ENCODE measurements at places on chromosomes 4 and X.

- no peak for DNase-seq
These were observed 50.4 kb downstream of the SPARCL1 start for GRCh38 chr4:87478732-87479250.

- no peak for DNase-seq
These were observed 184.6 kb downstream of the OR13H1 start for GRCh38 chrX:131728295-131729145.

DNA sequence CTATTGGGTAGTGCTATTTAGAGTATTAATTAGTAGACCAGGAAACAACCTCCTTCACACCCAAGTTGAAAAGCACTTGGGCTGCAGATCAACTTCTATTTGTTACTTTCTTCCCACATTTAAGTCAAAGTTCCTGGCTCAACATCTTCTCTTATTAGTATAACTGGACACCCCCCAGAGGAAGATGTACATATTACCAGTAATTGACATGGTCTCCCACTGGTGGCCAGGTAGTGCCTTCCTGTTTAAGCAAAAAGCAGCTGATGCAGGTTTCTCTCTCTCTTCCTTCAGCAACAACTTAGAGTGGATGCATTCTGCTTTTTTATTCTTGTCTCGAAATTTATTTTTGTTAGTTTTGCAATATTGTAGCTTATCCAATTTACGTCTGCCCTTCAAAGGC is 438.1 kb downstream of the GBA3 start:
- DNase-seq = no peak

DNA sequence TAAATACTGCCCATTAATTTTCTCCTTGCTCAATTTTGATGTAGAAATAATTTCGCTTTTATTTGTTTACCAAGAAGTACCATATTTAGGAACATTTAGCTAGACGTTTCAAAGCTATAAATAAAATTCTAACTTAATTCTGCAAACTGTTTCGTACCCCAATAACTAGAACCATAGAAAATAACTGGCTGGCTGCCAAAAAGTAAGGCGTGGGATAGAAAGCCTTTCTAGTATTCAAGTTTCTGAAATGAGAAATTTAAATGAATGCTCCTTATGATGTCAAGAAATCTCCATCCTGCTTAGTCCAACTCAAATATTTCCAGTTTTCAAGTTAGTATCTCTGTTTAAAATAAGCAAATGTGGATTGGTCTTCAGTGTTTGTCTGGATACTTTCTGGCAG is 167.4 kb downstream of the FBXO8 start:
- DNase-seq = no peak

DNA sequence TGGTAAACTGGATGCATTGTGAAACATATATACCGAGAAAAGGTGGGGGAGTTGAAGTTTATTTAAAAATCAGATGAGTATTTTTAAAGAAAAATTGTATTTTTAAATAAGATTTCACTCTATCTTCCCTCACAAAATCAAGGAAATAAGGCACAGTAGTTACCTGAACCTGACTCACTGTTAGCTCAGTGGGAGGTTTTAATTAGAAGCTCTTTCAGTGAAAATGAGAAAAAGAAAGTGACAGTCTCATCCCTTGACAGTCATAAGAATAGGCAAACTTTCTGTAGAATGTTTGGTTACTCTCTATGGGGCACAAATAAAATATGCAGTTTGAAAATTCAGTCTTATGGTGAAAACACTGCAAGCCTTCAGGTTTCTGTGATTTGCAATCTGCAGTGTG is 49.7 kb downstream of the GRXCR1 start:
- DNase-seq = no peak

DNA sequence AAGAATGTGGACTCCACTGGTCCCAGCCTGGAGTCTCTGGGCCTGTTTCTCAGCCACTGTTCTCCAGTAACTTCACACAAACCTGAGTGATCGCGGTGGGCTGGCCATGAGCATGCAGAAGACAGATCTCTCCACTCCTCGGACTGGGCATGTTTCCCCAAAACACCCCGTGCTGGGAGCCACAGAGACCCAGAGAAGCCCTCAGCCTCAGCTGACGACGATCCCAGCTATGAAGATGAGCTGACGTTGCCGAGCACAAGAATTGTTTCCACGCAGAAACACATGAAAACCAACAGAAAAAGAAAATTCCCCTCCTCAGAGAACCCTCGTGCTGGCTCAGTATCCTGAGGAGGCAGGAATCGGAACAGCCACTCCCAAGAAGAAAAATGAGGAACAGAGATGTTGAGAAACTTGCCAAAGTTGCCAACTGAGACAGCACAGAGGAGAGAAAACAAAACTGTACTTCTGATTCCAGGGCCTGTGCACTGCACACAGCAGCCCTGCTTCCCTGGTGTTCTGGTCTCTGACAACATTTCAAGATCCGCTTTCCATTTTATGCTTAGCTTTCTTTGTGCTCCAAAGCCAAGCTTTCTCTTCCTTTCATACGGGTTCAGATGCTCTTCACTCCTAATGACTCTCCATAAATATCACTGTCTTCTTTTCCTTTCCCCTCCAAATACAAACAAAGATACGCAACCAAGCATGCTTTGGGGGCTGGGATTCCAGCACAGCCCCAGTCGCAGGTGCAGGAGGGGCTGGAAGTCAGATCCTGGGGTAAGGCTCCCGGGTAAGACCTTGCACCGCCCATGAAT is 81.4 kb downstream of the IRF2 start:
- DNase-seq = no peak

GRCh38 chr4:145694929-145695328 is 15.0 kb downstream of the C4orf51 start:
- no peak for DNase-seq

- DNase-seq = no peak
These were observed 84.7 kb downstream of the SH3BGRL start for GRCh38 chrX:81286608-81287007.

DNA sequence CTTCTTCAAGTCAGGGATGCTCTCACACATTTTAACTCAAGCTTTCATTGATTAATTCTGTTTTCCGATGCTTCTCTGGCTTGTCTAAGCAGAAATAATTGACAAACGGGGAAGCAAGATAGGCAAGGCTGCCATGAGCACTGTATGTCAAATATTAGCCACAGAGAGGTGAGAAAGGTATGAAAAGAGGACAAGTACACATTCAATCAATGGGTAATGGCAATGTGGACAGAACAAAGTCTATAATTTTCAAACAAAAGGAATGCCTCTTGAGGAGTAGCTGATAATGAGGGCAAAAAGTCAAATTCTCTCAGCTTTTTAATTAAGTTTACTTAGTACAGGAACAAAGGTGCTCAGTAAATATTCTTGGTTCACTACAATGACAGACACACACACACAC is 19.6 kb downstream of the COX7B2 start:
- no peak for DNase-seq

DNA sequence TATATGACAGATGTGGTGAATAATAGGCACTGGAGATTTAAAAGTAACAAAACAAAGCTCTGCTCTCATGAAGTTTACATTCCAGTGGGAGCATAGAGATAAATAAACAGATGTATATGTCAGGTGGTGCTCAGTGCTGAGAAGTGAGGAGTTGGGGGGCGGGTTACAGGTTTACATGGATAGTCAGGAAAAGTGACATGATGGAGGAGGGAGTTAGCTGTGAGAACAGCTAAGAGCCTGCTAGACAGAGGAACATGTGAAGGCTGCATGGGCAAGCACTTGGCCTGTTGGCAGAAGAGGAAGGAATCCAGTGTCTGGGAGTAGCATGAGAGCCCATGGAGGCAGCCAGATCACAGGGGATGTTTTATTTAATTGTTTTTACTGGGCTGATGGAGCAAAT is 10.2 kb upstream of the TMEM156 start:
- DNase-seq = no peak

DNA sequence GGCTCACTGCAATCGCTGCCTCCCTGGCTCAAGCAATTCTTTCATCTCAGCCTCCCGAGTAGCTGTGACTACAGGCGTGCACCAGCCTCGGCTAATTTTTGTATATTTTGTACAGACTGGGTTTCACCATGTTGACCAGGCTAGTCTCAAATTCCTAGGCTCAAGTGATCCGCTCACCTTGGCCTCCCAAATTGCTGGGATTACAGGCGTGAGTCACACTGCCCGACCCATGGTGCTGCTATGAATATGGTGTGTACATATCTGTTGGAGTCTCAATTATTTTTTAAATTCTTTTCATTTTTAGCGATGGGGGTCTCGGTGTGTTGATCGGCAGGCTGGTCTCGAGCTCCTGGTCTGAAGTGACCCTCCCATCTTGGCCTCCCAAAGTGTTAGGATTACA is 78.0 kb upstream of the PRKX start:
- no peak for DNase-seq

GRCh38 chr4:184763150-184763780 is 29.4 kb upstream of the CENPU start:
- no peak for DNase-seq

GRCh38 chr4:47696823-47697222 is 141.0 kb downstream of the CORIN start:
- DNase-seq = no peak

DNA sequence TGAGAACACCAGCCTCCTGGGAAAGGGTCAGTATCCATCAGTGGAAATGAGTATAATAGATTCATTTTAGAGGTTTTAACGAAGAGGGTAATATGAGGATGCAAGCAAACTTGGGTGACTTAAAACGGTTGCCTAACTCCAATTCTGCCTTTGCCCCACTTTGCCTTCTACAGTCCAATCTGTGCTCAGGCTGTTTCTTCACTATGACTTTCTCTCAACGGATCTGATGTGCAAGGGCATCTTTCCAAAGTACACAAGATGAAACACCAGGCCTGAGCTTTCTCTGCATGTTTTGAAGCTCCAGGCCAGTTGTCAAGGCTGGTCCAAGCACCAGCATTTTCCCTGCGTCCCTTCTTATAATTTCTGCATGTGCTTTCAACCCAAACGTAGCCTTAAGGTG is 68.0 kb upstream of the TMEM164 start:
- DNase-seq = no peak

DNA sequence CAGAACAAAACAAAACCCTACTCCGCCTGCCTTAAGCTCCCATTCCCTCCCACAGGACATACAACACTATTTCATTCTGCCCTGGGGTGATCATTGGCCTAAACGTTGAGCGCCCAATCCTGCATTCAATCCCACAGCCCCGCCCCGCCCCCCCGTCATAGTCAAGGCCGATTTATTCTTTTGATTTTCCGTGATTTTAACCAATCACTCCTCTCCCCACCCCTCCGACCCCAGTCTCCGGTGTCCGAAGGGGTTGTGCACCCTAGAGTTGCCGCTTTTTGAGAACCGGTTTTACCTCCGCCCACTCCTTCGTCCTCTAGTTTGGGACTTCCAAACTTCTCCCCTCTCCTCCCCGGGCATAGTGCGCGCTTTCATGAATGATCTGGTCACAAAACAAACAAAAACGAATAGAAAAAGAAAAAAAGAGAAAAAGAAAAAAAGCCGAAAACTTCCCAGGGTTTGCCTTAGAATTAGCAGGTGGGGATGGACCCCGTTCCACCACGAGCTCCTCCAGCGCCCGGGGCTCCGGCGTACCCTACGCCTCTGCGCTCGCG is 446 bp upstream of the UBE2A start:
- no peak for DNase-seq

DNA sequence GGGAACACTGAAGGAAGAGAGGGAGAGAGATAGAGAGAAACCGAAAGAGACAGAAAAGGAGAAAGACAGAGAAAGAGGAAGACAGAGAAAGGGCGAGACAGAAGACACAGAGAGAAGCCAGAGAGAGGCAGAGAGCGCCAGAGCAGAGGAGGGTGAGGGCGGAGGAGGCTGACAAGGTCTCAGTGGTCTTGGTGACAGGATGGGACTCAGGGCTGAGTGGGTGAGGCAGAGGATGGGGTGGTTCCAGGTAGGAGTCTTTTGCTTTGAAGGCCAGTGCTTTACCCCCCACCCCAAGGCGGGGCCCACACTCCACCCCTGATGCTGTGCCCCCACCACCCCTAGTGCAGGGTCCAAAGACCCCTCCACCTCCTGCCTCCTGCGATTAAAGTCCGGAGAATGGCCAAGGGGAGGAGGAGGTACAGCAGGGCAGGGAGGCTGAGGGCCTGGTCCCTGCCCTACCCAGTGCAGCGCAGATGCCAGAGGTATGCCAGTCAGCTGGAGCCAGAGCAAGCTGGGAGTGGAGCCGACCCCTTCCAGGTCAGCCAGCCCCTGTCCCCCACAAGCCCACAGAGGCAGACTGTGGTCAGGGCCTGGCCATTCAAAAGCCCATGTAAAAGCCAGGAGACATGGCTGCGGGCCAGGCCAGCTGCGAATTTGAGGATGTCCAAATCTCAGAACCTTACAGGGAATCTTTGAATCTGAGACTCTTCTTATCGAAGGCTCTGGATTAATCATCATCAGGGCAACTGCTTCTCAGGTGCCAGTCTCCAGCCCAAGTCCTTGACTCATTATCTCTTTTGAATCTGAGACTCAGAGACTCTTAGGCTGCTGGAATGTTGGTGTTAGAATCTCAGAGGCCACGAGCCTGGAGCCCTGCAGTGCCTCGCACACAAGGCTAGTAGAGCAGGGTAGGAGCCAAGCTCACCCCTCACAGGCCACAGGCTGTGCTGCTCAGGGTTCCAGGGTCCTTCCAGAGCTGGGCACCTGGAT is 758 bp downstream of the IQSEC2 start:
- DNase-seq = peak; percentile 3

GRCh38 chr4:131603705-131604104 is 1545.4 kb upstream of the PCDH10 start:
- no peak for DNase-seq

GRCh38 chrX:30364229-30364628 is 55.0 kb upstream of the NR0B1 start:
- no peak for DNase-seq

GRCh38 chr4:6901669-6902317 is 7.8 kb upstream of the TBC1D14 start:
- no peak for DNase-seq

DNA sequence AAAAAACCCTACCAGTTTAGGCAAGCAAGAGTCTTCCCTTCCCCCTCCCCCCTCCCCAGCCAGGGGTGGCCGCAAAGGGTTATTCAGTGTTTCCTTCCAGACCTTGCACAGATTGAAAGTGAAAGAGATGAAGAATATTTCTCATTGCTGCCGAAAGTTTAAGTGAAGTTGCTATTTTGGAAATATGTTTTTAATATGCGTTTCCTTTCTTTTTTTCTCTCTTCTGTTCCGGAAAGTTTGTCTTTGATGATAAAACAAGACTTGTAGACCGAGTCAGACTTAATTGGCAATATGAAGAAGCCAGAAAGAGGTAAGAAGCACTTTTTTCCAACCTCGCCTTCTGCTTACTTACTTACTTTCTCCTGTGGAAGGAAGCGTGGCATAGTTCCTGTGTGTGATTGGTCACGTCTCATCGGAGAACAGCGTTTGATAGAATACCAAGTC is 58.5 kb upstream of the CLCN4 start:
- no peak for DNase-seq

DNA sequence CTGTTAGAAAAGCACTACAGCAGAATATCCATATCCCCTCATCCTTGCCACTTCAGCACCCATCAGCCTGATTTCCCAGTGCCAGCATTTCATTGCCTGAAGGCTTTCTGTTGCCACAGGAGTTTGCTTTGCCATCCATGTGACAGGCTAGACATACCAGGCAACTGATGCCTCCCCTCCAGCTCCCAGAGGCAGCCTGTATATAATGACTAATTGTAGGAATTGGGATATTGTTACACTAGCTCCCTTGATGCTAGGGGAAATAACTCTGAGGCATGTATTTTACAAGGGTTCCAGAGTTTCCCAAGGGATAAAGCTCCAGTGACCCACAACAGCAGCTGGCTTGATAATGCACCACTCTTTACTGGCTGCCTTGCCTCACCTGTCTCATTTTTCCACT is 608.0 kb upstream of the FTHL17 start:
- DNase-seq = no peak

Data from LoVo (cell line).